Activated naive CD8-positive, alpha-beta T cell treated with anti-CD3 and anti-CD28 coated beads, Interleukin-2, amount 10 ng/mL, durations not matched to agents 7 days and 5 days (primary cell): ENCODE measurements at places on chromosomes 1 and 21.

- no peaks in the 10 kb centered on the region for H3K4me1 ChIP-seq
- H3K27ac ChIP-seq: no peak overlapping the region
- no peak for DNase-seq
- no peaks in the 10 kb centered on the region for H3K36me3 ChIP-seq
These were observed 678.4 kb upstream of the ADAMTS5 start for GRCh38 chr21:27645285-27645684.

DNA sequence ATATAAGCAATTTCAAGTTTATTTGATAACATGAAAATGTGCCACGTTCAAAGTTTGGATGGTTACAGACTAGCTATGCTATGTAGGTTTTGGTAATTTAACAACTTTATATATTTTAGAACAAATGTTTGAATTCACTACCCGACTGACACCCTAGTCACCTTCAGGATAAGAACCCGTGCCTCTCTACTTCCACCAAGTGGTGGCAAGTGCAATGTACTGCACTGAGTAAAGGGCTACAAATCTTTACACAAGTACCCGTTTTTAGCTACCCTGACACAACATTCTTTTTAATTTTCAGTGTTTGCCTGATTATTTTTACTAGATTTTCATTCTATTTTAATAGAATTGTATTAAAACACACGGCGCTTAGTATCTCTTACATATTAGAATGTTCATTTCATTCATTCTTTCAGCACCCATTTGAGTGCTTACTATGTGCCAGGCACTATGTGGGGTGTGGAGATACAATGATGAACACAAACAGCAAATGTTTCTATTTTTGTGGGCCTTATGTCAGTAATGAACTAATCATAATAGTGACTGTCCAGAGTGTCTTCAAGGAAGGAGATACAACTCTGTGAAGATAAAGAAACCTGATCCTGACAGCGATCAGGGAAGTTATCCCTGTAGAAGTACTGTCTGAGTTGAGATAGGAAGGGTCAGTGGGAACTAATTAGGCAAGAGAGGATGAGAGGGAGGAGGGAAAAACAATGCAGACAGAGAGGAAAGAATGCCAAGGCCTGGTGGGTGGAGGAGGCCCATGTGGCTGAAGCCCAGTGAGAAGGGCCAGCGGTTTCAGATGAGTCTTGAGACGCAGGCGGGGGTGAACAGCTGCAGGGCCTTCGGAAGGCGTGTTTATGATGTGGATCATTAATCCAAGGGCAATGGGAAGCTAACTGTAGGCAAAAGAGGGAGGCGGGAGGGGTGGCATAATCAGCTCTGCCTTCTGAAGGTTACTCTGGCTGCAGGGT, 3.8 kb downstream of the LCA5L start:
- H3K4me3 ChIP-seq: no peak overlapping the region
- peaks cover 8% of the 10 kb centered on the region for H3K4me1 ChIP-seq
- DNase-seq: no peak

GRCh38 chr1:52727114-52727586, 897 bp downstream of the ZYG11B start:
- peaks cover 24% of the 10 kb centered on the region for H3K4me1 ChIP-seq
- H3K36me3 ChIP-seq: peaks cover 2% of the 10 kb centered on the region
- peak overlapping the region; percentile 93 for H3K4me3 ChIP-seq
- H3K27me3 ChIP-seq: peaks cover 5% of the 10 kb centered on the region
- peak overlapping the region; percentile 91 for H3K27ac ChIP-seq
- no peak for DNase-seq

DNA sequence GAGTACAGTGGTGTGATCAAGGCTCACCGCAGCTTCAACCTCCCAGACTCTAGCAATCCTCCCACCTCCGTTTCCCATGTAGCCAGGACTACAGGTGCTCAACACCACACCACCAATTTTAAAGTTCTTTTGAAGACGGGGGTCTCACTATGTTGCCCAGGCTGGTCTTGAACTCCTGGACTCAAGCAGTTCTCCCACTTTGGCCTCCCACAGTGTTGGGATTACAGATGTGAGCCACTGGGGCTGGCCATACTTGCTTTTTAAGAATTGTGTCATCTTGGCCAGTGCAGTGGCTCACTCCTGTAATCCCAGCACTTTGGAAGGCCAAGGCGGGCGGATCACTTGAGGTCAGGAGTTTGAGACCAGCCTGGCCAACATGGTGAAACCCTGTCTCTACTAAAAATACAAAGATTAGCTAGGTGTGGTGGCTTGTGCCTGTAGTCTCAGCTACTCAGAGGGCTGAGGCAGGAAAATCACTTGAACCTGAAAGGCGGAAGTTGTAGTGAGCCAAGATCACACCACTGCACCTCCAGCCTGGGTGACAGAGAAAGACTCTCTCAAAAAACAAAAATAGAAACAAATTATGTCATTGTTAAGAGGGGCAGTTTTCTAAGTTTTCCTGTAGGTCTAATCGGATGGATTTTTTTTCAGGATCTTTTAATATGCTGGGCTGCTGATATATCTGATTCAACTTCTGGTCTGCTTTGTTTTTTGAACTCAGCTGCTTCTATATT, 18.7 kb downstream of the AK4 start:
- H3K27me3 ChIP-seq: no peaks in the 10 kb centered on the region
- DNase-seq: no peak
- no peak overlapping the region for H3K4me3 ChIP-seq
- H3K4me1 ChIP-seq: peaks cover 24% of the 10 kb centered on the region

DNA sequence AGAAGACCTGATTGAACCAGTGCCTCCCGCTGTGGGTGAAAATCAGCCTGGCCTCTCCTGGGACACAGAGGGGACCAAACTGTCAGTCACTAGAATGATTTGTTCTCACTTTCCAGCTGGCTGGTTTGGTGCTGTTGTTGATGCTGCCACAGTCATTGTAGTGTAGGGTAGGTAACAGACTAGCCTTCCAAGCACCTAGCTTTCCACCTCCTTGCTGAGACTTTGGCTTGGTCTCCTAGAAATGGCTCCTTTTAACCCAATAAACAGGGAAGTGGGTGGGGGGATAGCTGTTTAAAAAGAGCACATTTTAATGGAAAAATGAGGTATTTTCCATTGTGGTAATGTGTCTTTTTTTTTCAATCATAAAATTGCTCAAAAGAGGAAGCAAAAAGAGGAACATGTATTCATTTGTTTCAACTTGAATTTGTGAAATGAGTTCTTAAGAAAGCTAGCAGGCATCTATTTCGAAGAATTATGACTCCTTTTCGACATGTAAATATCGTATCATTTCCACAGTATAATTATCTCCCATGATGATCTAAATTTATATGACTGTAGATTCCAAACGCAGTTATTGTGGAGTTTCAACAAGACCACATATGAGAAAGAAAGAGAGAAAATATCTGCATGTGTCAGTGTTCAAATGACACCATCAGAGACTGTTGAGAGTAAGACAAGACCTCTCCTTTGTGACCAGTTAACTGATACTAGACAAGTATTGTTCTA, 190.1 kb downstream of the HLX start:
- no peak for DNase-seq
- H3K4me3 ChIP-seq: no peak overlapping the region
- no peaks in the 10 kb centered on the region for H3K4me1 ChIP-seq
- no peak overlapping the region for H3K27ac ChIP-seq
- H3K36me3 ChIP-seq: no peaks in the 10 kb centered on the region

- H3K27me3 ChIP-seq: no peaks in the 10 kb centered on the region
- H3K4me3 ChIP-seq: no peak overlapping the region
- no peak for DNase-seq
- H3K36me3 ChIP-seq: peaks cover 14% of the 10 kb centered on the region
- peaks cover 7% of the 10 kb centered on the region for H3K4me1 ChIP-seq
These were observed 50.0 kb downstream of the BEND5 start for GRCh38 chr1:48726557-48727215.

DNA sequence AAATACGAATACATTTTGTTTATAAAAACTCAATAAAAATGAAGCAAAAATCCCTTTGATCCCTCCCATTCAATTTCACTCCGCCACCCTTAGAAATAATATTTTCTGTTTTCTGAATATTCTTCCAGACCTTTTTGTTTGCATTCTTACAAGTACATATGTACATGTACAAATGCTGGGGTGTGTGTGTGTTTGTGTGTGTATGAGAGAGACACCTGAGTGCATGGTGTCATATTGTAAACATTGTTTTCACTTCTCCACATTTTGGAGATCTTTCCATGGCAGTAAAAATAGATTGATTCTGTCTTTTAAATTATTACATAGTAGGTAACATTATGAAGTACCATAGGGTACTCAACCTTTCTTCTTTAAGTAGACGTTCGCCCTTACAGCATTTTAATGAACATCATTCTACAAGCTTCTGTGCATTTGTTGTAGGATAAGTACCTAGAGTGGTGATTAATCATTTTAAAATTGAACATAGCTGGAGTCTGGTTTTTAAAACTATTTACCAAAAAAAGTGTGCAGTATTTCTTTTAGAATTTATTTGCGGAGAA, 1.3 kb upstream of the MPC2 start:
- H3K36me3 ChIP-seq: peaks cover 10% of the 10 kb centered on the region
- H3K4me1 ChIP-seq: peaks cover 24% of the 10 kb centered on the region
- no peak for DNase-seq
- H3K4me3 ChIP-seq: peak overlapping the region; percentile 91

DNA sequence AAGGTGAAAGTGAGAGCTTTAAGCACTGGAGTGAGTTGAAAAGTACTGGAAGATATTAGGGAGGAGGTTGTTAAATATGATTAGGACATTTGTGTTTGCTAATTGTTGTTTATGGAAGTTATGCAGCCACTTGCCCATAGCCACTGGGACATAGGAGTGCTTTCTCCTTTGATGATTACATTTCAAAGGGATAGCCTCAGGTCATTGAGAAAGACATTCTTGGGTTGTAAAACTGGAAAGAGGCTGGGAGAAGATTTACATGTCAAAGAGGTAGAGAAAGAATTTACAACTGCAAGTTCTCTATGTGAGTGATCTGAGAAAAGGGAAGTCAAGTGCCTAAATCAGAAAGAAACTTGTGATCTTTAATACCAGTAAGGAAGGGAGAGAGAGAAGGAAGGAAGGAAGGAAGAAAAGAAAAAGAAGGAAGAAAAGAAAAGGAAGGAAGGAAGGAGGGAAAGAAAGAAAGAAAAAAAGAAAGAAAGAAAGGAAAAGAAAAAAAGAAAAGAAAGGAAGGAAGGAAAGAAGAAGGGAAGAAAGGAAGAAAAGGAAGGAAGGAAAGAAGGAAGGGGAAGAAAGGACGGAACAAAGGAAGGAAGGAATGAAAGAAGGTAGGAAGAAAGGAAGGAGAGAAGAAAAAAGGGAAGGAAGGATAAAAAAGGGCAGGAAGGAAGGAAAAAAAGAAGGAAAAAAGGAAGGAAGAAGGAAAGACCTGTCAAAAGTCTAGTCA, 284.6 kb upstream of the DPYD start:
- no peak overlapping the region for H3K27ac ChIP-seq
- no peaks in the 10 kb centered on the region for H3K27me3 ChIP-seq
- no peak for DNase-seq
- no peaks in the 10 kb centered on the region for H3K4me1 ChIP-seq
- no peak overlapping the region for H3K4me3 ChIP-seq
